SK-N-MC (cell line): ENCODE measurements at places on chromosomes 7 and 10.

DNA sequence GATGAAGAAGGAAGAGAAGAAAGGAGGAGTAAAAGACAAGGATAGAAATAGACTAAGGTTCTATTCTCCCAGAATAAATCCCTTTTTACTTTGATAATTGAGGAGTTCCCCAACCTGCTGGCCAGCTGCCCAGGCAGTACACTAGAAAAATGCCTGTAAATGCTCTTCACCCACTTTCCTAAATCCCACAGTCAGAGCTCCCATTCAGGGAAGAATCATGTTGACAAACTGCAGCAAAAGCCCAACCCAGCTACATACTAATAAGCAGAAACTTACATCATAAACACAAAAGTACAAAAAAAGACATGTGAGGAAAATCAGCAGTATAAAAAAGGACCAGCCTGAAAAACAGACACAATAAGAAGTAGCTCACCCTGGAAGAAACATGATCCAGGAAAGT lies 15.8 kb upstream of the KDM7A start:
- DNase-seq, result no peak

- no peak for DNase-seq
Measured at GRCh38 chr7:28174901-28175661, 5.5 kb downstream of the JAZF1 start.

GRCh38 chr7:33700001-33700899 lies 205.1 kb upstream of the BMPER start:
- no peak for DNase-seq

DNA sequence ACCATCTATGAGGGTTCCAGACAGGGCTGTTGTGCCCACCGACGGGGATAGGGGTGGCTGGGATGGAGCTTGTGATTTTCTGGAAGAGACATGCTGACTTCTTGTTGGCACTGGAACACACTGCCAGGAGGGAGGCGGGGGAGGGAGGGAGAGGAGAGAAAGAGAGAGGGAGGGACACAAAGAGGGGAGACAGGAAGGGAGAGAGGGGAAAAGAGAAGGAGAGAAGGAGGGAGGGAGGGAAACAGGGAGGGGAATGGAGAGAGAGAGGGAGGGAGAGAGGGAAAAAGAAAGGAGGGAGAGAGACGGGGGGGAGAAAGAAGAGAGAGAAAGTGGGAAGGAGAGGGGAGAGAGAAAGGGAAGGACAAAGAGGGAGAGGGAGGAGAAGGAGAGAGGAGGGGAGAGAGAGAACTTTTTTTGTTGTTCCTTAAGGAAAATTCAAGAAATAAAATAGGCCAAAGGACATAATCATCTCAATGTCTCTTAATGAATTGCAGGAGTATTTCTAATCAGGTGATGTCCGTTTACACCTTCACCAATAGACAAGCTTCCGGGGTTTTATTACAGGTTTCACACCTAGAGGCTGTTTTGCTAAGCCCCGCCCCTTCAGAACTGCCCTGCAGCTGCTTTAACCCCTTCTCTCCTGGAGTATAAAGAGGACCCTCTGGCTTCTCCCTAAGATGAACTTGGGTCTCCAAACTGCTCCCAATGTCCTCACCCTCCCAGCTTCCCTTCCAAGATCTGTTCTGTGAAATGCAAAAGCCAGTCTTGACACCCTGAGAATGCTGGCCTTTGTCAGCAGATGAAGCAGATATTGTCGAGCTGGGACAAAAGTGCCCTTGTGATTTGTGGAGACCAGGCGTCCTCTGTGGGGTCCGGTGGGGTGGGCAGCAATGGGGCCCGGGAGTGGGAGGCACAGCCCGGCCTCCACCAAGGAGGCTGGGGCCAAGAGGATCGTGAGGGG lies 82.0 kb upstream of the GTF2IRD1 start:
- DNase-seq, result no peak

GRCh38 chr10:91313796-91314485 lies 93.5 kb downstream of the PCGF5 start:
- DNase-seq, result no peak

- DNase-seq, result no peak
Measured at GRCh38 chr7:117068511-117069145, 115.3 kb downstream of the ST7 start.
